GM23248 (cell line): ENCODE measurements at places on chromosomes 5 and 9.
A peak's percentile ranks its signal among the peaks of the same experiment; 100 is the strongest.

- no peak for DNase-seq
These were observed 89.1 kb upstream of the PTPRD start for GRCh38 chr9:10701906-10702305.

DNA sequence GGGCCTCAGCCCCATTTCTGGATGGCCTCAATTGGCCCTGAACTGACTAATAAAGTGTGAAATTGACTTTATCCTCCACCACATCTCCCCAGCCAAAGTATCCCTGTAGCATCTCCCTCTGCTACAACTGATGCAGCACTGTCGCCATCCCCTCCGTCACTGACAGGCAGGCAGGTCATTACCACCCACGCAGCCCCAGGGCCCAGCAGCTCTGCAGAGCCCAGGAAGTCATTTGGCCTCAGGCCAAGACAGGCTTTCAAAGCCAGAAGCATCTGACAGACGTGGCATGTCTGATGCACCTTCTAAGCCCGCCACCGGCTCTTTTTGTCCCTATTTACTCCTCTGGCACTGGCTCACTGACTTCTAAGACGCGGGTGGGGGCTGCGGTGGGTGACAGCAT is 65.3 kb downstream of the ARHGEF37 start:
- DNase-seq = no peak

DNA sequence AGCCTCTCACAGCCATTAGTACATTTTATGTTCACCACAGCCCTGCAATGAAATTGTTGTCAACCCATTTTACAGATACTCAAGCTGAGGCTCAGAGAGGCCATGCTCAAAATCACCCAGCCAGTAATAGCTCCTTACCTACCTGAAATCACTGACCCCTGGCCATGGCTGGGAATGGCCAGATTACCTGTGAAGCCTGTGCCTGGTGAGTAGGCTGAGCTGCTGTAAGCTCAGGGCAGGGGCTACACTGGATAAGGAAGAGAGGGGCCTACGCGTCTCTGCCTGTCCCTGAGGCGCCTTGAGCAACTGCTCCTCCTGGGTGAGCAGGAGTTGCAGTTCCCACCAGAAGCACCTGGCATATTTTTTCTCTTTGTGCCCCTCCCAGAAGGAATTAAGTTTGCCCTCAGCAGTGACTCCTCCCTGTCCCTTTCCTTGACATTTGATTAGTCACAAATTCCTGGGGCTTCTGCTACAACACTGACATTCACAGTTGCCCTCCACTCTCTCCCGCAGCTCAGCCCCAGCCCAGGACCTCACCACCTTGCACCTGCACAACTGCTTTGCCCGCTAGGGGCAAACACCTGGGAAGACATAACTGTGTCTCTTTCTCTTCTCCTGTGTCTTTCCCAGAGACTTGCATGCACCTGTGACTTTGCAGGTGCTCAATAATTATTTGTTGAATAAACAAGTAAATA is 5.7 kb downstream of the CLTB start:
- no peak for DNase-seq

DNA sequence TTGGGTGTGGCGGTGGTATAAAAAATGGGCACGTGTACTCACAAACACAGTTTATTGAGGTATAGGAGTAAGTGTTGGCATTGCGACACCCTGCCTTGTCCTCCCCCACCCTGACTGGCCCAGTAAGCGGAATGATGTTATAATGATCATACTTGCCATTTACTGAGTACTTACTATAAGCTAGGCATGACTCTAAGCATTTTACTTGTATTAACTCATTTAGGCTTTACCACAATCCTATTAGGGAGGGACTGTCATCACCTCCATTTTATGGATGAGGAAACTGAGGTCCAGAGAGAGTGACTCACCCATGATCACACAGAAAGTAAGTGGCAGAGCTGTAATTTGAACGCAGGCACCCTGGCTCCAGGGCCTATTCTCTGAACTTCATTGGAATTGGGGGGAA is 2.3 kb downstream of the SMIM3 start:
- DNase-seq = peak; percentile 95

DNA sequence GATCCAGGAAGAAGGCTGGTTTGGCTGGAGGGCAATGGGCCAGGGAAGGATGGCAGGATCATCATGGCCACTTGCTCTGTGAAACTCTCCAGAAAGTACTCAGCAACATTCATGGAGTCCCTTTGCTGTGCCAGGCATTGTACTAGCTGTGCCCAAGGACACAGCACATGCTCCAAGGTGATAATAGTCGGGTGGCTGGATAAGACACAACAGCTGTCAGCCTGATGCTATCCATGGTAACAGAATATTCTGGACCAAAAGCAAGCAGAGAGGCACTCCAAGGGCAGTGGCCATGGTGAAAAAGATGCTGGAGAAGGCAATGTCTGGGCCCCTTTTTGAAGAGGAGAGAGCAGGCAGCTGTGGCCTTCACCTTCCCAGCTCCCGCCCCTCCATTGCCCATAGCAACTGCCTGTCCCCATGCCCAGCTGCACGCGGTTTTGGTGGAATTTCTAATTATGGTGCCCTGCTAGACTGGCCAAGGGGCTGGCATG is 113.8 kb upstream of the CPEB4 start:
- DNase-seq = no peak

DNA sequence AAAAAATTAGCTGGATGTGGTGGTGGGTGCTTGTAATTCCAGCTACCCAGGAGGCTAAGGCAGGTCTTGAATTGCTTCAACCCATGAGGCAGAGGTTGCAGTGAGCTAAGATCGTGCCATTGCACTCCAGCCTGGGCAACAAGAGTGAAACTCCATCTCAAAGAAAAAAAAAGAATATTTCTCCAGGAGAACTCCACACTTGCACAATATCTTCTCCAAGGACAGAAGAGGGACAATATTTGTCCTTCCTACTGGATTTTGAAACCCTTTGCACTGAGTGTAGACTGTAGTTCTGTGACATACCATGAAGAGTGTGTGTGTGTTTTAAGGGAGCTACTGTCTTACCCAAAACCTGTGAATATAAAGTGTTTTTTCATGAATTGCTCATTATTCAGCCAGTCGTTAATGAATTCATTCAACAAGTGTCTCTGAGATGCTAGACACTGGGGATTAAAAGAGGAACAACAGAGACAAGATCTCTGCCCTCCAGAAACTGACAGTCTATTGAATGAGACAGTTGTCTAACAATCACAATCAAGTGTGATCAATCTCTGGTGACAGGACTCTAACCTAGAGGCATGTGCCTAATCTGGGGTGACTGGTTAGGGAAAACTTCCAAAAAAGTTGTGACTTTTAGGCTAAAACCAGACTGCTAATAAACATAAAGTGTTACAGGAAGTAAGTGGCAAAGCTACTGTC is 9.8 kb upstream of the UBE2D2 start:
- no peak for DNase-seq

DNA sequence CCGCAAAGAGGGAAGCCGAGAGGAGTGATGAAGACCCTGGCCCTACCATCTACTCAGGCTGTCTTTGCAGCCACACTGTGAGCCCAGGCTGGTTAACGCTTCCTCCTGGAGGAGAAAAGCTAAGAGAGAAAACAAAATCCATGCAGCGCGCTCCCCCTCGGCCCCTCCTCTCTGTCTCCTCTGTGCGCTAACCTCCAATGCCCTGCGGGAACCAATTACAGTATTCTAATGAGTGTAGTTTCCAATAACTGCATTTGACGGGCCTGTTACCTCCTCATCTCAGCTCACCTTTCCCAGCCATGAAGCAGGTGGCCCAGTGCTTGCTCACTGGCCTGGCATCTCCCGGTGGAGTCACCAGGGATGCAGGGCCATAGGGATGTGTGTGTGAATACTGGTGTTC is 565.5 kb downstream of the EBF1 start:
- no peak for DNase-seq

DNA sequence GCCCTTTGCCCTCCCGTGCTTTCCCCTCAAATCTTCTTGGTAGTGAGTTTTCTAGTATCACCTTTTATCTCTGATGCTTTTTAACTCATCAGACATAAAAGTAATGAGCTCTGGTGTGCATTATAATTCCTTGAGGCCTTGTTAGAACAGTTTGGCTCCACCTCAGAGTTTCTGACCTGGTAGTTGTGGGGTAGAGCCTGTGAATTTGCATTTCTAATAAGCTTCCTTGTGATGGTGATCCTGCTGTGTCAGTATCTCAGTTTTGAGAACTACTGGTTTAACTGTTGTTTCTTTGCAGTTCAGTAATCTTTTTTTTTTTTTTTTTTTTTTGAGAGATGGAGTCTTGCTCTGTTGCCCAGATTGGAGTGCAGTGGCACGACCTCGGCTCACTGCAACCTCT is 31.1 kb downstream of the UBE2D2 start:
- no peak for DNase-seq

DNA sequence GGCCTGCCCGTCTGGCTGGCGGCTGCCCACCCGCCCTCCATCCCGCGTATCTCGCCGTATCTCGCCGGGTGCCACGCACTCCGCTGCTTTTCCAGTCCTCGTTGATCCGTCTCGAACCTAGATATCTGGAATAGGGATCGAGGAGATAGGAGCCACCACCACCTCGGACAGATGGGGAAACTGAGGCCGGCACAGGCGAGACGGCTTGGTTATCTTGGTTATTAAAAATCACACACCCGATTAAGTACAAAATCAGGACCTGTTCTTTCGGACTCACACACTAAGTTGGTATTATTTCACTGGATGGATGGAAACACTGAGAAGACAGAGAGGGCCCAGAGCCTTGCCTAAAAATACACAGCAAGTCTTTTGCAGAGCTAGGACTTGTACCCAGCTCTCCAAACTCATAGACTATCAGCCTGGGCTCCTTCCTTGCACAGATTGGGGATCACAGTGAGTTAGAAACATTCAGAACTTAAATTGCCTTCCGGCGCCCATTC is 678 bp downstream of the SLC26A2 start:
- DNase-seq = peak; percentile 42

- DNase-seq = peak; percentile 7
These were observed 134.5 kb downstream of the GNAQ start for GRCh38 chr9:77896938-77897667.

GRCh38 chr9:117095081-117095480 is 319.8 kb downstream of the ASTN2 start:
- peak; percentile 21 for DNase-seq

DNA sequence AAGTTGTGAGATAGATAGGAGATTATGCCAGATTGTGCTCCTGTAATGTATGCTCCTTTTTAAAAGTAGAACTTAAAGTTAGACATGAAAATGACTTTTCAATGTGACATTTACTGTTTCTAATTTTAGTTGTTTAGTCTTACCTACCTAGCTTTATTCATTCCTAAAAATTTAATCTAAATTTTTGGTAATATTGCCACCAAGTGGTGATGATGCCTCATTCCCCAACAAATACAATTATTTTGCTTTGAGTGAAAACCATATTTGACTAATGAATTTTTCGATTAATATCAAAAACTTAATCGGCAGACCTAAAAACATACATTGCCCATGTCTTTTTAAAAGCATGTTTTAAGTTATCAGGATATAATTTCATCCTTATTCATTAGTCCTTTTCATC is 25.6 kb downstream of the PPWD1 start:
- peak; percentile 10 for DNase-seq

- no peak for DNase-seq
These were observed 54.1 kb downstream of the PRRC1 start for GRCh38 chr5:127571314-127572131.

DNA sequence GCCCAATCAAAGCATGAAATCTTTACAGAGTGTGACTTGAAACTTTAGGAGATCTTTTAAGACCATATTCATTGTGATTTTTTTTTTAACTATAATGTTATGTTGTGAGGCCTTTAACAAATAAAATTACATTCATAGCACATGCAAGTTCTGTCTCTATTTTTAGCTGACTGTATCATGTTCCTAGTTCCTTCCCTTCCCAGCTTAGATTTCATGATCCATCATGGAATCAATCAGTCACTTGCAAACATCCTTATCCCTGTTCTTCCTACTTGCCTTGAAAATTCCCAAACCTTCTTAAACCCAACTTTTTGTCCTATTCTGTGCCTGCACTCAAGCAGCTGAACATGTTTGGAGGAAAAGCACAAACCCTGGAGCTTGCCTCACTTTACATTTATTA is 141.8 kb downstream of the DMXL1 start:
- DNase-seq = no peak

GRCh38 chr9:97774673-97775072 is 77.5 kb upstream of the XPA start:
- DNase-seq = no peak

DNA sequence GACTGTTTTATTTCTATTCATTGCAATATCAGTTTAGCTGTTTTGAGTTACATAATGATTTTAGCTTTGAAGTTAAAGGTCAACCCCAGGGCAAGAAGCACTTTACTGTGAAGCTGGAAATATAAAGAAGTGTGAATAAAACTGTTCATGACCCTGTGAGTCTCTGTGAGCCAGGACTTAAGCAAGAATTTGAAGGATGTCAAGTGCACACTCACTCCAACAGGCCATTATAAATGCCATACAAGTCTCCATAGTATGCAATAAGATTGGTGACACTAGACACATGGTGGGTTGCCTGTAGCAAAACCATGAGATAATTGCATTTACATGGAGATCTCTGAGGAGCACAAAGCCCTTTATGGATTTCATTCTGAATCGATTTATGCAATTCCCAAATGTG is 318.7 kb upstream of the ITGA1 start:
- DNase-seq = no peak

DNA sequence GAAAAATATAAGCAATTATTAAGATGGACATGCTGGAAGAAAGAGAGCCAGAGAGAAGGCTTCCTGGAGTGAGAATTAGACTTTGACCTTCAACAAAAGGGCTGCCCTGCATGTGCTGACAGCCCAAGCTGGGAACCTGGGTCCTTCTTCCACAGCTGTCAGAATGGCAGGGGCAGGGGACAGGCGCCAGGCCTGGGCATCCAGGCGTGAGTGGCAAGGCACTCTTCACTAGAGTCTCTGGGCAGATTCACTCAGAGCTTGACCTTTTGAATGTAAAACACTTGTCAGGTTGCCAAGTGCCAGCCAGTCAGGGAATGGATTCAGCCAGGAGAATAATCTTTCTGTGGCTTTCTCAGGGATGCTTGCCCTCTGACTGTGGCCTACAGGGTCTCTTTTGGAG is 119.1 kb upstream of the CLINT1 start:
- peak; percentile 19 for DNase-seq

DNA sequence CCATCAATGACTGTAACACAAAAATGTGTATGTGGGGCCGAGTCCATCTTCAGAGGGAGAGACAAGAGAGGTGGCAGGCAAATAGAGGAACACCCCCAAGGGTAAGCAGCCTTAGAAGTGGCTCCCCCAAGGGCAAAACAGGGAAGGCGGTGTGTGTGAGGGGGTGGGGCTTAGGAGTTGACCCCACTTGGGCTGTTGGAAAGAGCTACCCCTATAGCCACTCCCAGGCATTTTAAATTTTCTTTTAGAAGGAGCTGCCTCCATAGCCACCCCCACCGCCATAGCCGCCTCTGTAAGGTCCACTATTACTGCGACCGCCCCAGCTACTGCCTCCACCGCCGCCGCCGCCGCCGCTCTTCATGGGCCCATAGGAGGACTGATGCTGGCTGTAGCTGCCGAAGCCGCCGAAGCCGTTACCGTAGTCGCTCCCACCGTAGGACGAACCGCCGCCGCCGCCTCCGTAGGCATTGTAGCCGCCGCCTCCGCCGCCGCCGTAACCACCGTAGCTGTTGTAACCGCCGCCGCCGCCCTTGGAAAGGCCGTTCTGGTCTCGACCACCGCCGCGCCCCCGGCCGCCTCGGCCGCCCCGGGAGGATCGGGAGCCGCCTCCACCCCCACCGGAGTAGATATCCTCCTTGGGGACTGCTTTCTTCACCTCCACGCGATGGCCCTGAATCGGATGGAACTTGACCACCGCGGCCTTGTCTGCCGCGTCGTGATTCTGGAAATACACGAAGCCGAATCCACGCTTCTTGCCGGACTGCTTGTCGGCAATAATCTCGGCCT is 1.1 kb downstream of the HNRNPA0 start:
- DNase-seq = peak; percentile 64

- DNase-seq = no peak
These were observed 27.4 kb downstream of the CENPK start for GRCh38 chr5:65535529-65535987.

GRCh38 chr5:165525271-165525670 is 2019.9 kb downstream of the MAT2B start:
- DNase-seq = peak; percentile 0
